RWPE1 (cell line): ENCODE measurements at places on chromosomes 3 and 15.

GRCh38 chr15:63530752-63531299, 26.4 kb downstream of the USP3 start:
- no peak for DNase-seq

DNA sequence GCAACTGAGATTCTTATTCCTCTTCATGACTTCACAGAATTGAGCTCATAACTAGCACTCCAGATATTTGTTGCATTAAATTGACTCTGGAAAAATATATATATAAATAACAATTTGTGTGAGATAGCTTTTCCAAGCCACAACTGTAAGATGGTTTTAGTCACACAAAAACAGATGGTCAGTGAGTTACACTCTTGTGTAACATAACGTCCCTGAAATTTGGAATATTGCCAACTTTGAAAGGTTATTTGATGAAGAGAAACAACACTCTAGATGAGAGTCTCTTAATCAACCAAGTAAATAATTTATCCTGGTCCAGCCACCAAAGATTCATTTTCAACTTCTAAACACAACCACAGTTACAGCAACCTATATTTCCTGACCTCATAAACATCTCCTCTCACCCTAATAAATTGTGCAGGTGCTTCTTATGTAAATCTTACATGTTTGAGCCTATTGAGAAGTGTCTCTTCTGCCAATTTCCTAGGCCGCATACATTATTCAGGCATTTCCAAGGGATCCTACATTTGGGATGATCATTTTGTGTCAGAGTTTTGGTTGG, 84.9 kb upstream of the ACP3 start:
- no peak for DNase-seq

DNA sequence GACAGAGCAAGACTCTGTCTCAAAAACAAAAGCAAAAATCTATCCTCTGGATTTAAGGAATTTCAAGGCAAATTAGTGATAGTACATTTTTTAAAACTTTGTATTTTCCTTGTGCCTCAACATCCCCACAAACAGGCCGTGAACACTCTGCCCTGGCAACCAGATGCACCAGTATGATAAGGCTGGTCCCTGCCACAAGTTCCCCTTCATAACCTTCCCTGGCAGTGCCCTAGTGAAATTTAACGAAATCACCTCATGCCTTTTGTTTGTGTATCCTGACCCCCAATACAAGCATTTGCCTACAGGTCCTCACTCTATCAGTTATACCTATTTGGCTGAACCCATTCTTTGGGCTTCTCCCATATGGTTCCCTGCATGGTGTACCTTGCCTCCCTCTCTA, 107.4 kb upstream of the FLNB start:
- no peak for DNase-seq

DNA sequence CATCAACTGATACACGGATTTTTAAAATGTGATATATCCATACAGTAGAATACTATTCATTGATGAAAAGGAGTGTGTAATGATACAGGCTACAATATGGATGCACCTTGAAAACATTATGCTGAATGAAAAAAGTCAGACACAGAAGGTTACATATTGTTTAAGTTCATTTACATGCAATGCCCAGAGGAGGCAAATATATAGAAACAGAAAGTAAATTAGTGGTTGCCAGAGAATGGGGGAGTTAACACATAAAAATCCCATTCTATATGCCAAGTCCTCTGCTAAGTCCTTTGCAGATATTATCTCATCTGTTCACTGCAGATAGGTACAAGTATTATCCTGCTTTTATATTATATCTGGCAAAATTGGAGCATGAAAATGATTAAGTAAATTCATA, 22.1 kb upstream of the CDIN1 start:
- no peak for DNase-seq

- no peak for DNase-seq
These were observed 4.5 kb downstream of the ARPC4 start for GRCh38 chr3:9797196-9797945.

DNA sequence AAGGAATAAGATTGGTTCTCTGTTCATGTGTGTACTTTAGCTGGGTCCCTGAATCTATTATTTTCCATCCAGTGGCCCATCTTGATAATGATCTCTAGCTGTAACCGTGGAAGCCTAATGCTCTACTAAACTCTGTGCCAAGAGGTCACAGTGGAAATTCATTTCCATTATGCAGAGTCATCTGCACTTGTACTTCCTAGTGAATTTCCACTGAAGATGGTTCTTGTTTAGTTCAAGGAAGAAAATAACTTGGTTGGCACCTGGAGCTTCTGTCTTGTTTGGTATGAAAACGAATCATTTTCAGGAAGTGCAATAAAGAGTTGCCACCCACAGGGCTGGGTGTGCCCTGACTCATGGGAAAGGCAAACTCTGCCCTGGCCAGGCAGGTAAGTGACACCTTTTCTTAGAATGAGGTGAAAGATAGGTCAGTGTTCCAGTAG, 10.3 kb downstream of the LPP start:
- peak; percentile 26 for DNase-seq

DNA sequence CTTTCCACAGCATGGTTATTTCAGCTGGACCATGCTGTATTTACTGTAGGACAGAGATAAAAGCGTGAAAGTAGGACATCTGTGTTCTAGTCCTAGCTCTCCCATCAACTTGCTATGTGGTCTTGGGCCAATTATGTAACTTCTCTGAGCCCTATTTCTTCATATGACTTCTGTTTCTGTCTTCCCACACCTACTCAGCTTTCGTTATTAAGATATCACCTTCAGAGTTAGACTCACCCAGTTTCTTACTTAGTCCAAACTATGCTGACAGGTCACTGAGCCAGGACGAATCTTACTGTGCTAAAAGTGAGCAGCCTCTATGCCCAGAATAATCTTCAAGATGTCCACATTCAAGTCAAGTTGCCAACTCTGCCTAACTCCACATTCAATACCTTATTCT, 283.7 kb downstream of the IL5RA start:
- DNase-seq, result no peak

- DNase-seq, result peak; percentile 68
These were observed 355.1 kb downstream of the CLSTN2 start for GRCh38 chr3:140290105-140290504.

DNA sequence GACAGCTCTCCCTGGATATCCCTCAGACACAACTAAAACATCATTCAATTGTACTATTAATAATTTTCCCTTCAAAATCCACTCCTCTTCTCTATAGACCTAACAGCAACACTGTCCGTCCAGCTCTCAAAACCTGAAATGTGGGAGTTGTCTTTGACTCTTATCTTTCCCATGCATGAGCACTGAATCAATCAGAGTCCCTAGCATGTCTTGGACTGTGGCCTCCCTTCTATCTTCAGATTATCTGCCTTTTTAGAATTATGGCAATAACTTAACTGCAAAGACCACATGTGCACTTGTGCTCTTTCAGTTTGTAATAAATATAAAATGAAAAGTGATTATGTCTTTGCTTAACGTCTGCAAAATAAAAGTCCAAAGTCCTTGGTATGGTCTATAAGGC, 107.0 kb downstream of the UBE3A start:
- DNase-seq, result no peak

DNA sequence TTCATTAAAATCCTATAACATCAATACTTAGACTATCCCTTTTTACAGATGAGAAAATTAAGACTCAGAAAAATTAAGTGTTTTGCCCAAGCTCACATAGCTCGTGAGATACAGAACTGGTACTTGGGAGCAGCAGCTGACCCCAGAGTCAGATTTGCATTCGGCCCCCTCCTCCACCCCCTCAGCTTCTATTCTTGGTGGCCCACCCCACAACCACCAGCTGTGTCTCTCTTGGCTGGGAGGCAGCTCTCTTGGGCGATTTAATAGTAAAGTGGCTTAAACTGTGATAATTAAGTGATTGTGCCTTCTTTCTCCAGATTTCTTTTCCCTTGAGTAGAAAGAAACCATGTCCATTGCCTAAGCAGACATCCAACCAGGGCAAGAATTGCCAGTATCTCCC, 203.6 kb upstream of the PDZRN3 start:
- no peak for DNase-seq

DNA sequence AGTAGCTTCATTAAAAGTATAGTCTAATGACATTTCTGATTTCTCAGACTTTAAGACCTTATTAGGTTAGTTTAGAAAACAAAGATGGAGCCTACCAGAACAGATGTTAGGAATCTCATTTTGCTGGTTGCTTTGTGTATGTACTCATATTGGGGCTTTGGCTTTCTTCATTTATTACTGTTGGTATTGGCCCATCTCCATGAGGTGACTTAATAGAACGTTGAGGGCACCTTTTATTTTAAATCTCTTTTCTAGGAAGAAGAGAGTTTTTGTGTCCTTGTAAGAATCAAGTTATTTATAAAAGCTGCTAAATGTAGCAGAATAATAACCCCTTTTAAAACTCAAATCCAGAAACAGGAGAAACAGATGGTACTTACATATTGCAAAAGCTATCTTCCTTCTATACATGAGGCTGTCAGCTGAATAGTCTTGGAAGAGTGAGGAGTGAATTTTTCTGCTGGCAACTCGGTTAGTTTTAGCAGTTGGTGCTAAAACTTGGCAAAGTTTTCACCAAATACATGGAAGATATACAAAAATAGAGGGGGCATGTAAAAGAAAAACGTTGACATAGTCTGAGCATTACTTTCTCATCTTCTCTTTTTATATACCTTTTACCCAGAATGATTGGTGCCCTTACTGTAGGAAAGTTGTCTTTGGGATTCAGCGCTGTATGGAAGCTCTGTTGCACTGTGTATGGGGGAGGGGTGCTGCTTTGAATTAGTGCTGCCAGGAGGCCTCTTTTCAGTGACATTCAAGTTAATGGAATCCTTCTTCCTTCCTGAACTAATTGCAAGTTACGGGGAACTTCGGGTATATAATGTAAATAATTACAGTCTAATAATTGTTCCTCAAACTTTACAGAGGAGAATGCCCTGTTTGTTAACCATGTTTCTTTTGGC, 35.8 kb downstream of the CTNNB1 start:
- DNase-seq, result no peak

DNA sequence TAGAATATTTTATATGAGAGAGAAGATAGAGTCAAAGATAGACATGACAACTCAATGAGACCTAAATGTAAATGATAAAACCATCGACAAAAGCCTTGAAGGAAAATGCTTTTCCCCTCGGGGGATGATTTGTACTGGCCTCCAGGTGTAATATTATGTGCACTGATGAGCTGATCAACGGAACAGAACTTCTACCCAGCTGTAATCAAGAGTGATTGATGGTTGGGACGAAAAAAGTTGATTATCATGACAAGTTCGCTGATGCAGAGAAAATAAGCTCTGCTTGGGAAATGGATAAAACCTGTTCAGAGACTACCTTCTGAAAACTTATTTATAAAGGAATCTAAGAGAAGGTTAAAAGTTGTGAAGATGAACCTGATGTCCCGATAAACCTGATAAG, 210.7 kb downstream of the ZNF385D start:
- DNase-seq, result no peak

DNA sequence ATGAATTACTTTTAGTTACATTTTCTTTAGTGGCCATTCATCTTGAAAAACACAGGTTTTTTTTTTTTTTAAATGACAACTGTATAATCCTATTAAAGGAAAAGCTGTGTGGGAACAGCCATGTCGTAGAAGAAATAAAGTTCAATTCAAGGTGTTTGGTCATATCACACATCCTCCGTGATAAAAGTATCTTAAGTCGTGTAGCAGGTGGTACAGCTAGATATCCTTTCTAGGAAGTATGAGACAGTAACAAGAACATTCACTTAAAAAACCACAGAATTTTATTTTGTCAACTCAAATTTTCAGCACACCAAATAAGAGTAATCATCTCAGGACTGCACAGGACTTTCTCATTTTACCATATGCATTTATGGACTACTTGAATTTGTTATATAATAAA, 16.1 kb downstream of the ZDHHC23 start:
- no peak for DNase-seq

DNA sequence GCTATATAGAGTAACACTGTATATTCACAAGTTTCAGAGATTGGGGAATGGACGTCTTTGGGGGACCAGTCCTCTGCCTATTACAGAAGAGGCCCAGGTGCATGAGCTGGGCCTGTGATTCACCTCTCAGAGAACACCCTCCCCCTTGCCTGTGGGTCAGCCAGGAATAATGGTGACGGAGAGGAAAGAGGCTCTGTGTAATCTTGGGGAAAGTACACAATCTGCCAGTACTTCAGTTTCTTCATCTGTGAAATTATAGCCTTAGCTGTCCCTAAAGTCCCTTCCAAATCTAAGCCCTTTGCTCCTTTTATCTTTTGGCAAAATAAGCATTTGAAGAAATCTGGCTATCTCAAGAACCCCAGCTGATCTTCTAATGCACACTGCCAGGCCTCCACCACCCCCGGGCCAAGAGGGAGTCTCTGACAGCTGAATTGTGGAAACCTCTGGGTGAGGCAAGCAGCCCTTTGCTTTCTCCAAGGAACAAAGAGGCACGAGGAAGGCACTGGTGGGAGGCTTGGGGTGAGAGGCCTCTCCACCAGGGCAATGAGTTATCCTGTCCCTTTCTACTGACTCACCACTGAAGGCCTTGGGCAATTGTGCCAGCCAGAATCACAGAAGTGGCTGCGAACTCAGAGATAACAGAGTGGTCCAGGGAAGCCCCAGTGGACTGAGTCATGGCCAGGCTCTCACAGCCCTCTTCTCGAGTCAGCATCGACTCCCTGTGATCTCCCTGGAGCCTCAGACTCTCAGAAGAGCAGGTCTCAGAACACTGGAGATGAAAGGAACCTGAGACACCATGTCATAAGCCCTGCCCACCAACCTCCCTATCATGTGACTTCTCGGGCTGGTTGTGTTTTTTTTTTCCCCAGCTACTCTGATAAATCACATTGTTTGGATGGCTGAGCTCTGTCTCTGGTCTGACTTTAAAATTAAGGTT, 31.8 kb downstream of the CCNL1 start:
- DNase-seq, result peak; percentile 72

DNA sequence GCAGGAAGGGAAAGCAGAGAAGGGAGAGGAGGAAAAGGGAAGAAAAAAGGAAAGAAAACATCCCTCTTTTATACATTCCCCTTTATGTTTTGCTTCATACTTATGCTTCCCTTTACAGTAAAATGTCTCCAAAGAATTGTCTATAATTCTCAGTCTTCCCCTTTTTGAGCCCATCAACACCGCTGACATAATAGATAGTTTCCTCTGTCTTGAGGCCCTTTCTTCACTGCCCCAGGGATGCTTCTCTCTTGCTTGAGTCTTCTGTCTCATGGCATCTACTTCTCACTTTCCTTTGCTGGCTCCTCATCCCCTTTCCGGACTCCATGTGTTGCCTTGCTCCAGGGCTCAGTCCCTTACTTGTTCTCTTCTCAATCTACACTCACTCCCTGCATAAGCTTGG, 99.7 kb upstream of the DAZL start:
- no peak for DNase-seq

DNA sequence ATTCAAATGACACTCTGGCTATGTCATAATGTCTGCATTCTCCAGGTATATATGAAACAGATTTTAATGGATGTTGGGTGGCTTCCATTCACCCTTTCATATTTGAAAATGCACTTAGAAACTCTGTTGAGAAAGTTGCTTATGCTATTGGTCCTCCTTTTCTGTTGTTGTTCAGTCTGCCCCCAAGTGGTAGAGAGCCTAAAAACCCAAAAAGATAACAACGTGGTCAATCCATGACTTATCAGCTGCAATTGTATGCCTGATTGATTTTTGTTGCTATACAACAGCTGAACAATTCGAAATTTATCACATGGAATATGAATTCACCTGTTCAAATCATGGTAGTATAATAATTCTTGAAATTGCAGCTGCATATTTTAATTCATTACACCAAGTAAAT, 279.8 kb downstream of the ROBO2 start:
- no peak for DNase-seq

- peak; percentile 21 for DNase-seq
These were observed 120.7 kb upstream of the WNT7A start for GRCh38 chr3:14000556-14000955.
